Midbrain (tissue), 1 donor: ENCODE measurements at places on chromosomes 5 and 9.

- DNase-seq, result no peak
These were observed 60.1 kb upstream of the CLINT1 start for GRCh38 chr5:157918811-157919742.

DNA sequence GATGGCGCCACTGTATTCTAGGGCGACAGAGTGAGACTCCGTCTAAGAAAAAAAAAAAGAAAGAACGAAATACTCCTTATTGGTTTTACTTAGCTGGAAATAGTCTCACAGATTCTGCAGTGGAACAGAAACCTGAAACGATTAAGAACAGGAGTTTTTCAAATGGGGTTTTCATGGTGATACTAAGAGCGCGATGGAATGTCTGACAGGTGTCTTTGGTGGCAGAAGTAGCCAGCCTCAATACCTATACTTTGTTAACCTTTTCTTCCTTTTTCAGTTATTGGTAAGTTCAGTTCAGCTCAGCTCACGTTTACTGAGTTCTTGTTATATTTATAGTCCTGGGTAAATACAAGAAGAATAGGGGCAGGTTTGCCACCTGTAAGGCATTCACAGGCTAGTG is 123.9 kb downstream of the FOCAD start:
- DNase-seq, result no peak

GRCh38 chr9:82223442-82223841 is 234.9 kb downstream of the SPATA31D1 start:
- DNase-seq, result no peak

GRCh38 chr5:168746893-168747640 is 167.9 kb upstream of the PANK3 start:
- DNase-seq, result no peak

GRCh38 chr9:97735070-97735600 is 38.0 kb upstream of the XPA start:
- no peak for DNase-seq

GRCh38 chr5:134435560-134435959 is 23.9 kb upstream of the CDKN2AIPNL start:
- DNase-seq, result no peak

GRCh38 chr5:150338546-150338945 is 19.0 kb upstream of the TCOF1 start:
- peak; percentile 40 for DNase-seq

GRCh38 chr9:90086101-90086511 is 481.3 kb downstream of the GADD45G start:
- no peak for DNase-seq

DNA sequence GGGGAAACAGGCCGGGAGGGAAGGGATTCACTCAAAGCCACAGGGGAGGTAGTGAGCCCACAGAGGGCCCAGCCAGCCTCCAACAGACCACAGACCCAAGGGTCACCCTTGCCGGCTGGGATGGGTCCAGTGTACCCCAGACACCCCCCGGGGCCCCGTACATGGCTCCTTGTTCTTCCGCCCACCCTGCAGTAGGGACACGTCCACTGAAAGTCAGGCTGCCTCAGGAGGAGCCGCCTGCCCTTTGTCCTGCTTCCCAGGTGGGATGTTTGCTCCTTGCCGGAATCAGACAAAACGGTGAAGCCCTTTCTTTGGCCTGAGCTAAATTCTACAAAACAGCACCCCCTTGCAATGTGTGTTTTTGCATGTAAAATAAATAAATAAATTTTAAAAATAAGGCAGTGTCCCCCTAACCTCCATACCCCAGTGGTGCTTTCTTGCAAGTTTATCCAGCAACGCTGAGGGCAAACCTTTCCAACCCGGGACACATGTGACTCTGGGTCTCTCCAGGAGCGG is 25.8 kb downstream of the LHX3 start:
- no peak for DNase-seq

- DNase-seq, result no peak
These were observed 89.4 kb upstream of the CNTLN start for GRCh38 chr9:17045381-17045940.

DNA sequence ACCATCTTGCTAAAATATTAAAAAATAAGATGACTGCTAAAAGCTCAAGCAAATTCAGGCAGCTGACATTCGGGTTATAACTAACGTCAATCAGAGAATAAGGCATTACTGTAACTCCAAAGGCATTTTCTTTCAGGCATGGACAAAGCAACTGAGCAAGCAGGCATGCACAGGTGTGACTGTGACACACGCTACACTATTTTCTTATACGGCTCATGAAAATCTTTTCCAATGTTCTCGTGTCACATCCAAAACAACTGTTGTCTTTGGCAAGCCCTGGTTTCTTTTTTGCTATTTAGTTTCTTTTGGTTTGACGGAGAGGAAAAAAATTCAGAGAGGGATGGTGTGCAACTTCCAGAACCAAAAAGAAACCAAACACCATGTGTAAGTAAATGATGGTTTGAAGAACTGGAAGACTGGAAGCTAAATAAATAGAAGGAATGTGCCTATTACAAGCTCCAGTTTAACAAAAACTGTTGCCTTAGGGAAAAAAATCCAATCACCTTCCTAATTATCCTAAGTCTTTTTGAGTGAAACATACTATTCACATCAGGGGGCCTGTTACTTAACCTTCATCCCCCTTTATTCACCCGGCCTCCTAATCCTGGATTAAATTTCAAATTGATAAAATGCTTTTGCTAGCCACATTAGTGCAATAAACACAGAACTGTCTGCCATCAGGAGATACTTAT is 277.6 kb downstream of the PSAT1 start:
- DNase-seq, result no peak

DNA sequence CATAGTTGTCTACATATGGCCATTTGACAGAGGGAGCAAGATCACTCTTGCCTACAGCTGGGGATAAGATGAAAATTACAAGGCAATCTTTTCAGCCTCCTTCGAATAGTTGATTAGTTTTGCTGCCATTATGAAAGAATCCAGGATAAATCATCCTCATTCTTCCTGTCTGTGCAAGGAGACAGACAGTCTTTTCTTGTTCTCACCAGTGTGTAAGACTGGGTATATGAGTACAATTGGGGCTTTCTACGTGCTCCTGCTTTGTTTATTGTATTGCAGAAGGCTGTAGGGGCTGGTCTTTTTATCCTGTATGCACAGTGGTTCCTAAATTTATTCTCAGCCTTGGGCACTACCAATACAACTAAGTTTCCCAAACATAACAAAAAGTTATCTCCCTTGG is 76.8 kb downstream of the SPEF2 start:
- peak; percentile 43 for DNase-seq

GRCh38 chr5:6525910-6526309 is 77.3 kb downstream of the UBE2QL1 start:
- DNase-seq, result no peak

GRCh38 chr9:37936965-37937364 is 33.0 kb upstream of the SLC25A51 start:
- no peak for DNase-seq

- no peak for DNase-seq
These were observed 539.7 kb upstream of the DAP start for GRCh38 chr5:11300736-11301135.

DNA sequence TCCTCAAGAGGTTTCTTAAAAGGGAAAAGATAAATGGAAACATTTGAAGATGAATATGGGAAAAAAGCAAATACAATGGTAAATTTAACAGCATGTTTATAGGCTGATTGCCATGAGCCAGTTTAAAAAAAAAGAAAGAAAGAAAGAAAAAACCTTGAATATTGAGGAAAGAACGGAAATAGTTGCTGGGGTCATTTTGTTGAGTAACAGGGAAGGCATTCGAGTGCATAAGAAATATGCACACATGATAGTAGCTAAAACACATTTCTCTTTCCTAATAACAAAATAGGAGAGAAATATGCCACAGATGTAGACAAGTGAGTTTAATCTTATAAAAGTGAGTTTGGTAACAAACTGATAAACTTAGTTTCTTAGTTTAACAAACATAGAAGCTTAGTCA is 864.6 kb upstream of the ACO1 start:
- no peak for DNase-seq

DNA sequence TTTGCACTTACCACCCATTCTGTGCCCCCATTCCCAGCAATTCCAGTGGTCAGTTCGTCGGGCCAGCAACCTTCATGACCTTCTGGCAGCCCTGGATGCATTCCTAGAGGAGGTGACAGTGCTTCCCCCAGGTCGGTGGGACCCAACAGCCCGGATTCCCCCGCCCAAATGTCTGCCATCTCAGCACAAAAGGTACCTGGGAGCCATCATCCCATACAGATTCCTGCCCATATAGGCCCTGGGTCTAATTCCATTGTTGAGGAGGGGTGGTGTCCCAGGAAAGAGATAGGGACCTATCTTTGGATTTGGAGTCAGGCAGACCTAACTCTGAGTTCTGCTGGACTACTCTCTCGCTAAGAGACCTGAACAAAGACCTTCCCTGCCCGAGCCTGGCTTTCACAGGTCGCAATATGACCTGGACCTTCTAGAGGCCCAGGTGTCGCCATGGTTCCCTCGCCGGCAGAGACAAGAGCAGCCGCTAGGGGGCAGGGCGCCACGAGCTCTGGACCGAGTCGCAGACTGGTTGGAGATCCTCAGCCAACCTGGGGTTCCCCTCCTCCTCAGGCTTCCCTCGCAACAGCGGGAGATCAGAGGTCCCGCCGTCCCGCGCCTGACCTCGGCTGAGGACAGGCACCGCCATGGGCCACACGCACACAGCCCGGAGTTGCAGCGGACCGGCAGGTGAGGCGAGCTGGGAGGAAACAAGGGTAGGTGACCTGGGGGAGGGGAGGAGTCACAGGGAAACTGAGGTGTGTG is 3.1 kb downstream of the SLC4A9 start:
- DNase-seq, result peak; percentile 69

DNA sequence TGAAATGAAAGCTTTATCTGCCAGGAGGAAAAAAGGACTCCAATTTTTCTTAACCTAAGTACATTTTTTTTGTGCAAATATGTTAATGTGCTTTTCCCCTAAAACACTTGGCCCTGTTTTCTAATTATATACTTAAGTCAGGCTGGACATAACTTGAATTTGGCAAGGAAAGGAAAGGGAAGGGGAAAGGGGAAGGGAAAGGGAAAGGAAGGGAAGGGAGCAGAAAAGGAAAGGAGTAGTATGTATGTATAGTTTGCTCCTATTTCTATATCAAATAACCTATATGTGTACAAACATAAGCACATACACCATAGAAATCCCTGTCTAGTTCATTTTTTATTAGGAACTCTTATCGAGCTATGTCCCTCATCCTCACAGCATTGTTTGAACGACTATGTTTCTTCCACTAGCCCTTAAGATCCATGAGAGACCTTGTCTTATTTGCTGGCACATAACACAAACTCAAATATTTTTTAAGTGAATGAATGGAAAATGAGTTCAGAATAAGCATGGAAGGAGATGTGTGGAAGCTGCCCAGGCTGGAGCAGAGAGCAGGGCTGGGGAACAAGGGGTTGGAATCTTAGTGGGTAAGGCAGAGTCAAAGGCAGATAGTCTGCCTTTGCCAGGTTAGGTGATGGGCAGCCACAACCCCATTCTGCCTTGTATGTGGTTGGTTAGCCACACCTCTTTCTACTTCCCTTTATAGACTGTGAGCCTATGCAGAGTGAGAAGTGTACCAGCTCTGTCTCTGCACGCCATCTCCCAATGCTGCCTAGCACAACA is 70.0 kb downstream of the KLHL3 start:
- no peak for DNase-seq

- DNase-seq, result no peak
These were observed 69.5 kb upstream of the TRPC7 start for GRCh38 chr5:136434795-136435194.

DNA sequence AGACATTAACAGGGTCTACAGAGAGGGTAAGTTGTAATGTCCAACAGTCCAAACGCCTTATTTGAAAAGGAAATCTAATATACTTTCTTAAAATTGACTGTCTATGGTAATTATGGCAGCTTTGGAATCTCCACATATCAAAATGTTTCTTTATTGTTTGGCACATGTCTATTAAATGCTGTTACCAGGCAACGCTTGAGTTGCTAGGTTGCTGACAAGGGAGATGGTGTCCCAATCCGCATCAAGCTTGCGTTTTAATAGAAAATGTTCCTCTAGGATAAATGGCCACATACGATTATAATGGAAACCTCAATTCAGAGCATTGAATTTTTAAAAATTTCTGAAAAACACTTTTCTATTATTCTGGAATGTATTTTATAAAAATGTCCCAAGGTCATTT is 9.2 kb downstream of the ANXA1 start:
- no peak for DNase-seq

- no peak for DNase-seq
These were observed 11.6 kb downstream of the COL15A1 start for GRCh38 chr9:98955259-98955658.

DNA sequence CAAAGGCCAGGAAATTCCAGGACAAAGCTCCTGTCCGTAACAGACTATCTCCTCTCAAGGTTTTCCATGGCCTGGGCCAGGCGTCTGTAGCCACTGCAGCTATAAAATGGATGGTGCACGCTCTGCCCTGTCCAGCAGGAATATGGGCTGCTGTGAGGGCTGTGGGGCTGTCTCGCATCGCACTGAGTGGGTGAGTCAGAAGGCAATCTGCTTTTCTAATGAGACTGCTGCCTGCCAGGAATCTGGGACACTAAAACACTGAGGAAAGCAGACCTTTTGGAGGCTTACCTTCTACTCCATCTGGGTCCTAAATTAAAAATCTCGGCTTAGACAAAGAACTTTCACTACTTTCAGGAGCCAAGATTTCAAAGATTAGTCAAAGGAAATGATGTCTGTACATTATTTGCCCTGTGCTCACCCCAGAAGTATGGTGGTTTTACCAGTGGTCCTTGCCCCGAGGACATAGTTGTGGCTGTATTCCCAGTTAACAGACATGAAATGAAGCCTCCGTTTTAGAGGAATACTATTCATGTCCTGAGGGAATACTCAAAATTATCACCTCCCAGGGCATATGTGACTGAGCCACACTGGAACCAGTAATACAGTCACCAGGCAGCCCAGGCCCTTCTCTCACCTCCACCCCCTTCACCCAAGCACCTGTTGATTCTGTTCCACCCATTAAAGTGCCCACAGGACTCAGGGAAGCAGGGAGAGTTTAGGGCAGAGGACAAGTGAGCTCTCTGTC is 56.4 kb downstream of the PFDN1 start:
- DNase-seq, result peak; percentile 36

DNA sequence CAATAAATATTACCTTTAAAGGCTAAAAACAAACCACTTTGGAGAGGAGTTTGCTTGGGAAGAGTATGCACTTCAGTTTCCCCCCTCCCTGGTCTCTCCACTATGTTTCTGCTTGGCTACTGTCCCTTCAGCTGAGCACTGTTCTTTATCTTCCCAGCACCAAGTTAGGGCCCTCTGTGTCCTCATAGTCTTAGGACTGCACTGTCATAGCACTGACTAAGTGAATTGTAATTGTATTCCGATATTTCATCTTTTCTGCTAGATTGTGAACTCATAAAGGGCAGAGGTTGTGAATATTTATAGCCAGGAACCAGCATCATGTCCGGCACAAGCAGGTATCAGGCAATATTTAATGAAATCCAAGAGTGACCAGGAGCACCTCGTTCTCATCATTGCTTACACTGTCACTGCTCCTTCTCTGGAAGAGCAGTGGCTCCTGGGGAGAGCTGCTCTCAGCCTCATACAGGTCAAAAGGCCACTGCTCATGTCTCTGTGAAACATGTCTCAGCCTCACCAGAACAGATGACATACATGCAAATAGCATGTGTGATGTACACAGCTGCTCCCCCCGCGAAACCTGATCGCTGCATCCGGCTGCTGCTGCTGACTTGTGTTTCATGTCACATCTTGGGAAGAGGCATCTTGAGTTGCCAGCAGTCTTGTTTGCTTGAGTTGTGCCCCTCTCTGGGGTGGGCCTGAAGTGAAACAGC is 279.7 kb upstream of the MSX2 start:
- no peak for DNase-seq
